ENCODE measurements at places on chromosomes 12 and 14.

DNA sequence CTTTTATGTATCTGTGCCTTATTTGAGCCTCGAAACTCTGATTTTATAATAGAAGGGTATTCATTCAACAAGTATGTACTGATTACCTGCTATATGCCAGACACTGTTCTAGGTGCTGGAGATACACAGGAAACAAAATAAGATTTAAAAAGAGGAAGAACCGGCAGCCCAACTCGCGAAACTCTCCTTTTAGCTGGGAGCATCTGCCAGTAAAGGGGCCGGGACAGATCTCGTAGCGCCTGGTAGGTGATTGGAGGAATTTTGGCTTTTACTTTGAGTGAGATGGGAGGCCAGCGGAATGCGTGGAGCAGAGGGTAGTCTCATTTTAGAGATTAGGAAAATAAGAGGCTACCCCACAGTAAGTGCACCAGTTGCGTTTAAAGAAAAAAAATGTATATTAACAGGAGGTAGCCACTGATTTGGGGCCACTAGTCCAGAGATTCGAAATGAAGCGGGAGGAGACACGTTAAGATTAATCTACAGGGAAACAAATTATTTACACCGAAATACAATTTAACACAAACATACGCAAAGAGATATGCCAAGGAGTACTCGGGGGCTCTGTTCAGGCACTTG is 520 bp upstream of the MON2 start:
- DNase-seq: peak; percentile 23

DNA sequence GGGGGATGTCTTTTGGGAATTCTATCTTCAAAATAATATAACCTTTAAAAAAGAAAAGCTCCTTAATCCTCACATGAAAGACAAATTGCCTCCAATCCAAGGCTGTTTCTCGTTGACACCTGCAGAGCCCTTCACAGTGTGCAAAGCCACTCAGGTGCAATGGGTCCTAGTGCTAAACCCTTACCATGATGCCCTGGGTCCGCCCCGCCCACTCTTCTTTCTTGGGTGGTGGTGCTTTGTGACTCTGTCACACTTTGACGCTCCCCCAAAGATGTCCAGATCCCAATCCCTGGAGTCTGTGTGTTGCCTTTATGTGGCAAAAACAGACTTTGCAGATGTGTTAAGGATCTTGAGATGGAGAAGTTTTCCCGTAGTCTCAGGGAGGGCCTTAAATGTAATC is 29.7 kb downstream of the CLMN start:
- DNase-seq: no peak

- DNase-seq: no peak
Measured at GRCh38 chr14:69610874-69611171, 573 bp upstream of the SUSD6 start.

GRCh38 chr12:7601406-7601805 is 64.3 kb downstream of the APOBEC1 start:
- no peak for DNase-seq

GRCh38 chr12:93154753-93155480 is 222.8 kb upstream of the NUDT4 start:
- no peak for DNase-seq

DNA sequence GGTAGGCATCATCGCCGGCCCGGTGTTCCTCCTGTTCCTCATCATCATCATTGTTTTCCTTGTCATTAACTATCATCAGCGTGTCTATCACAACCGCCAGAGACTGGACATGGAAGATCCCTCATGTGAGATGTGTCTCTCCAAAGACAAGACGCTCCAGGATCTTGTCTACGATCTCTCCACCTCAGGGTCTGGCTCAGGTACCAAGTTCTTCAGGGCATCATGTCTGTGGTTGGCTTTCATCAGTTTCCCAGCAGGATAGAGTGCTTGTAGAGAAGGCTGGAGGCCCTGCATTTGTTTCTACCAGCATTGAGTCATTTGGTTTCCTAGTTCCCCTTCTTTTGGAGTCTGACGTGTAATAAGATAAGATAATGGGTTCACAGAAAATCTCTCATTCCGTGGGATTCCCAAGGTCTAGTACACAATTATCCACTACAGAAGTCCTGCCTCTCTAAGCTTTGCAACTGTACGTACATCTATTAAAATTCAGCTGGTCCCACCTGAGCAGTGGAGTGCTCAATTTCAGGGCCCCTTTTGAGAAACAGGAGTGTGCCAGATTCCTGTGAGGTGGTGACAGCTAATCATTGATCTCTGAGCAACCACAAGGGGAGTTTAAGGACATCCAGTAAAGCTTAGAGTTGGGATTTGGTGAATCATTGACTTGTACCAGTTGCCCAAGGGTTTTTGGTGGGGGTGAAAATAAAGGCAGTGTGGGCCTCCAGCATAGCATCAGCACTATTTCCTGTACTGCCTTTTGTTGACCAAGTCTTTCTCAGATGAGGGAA is 25.1 kb downstream of the ACVR1B start:
- DNase-seq: no peak

GRCh38 chr14:90900476-90901083 is 84.3 kb upstream of the TTC7B start:
- DNase-seq: no peak

DNA sequence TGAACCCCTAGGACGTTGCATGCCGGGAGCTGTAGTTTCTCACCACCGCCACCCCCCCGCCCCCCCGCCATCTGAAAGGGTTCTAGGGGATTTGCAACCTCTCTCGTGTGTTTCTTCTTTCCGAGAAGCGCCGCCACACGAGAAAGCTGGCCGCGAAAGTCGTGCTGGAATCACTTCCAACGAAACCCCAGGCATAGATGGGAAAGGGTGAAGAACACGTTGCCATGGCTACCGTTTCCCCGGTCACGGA is 501 bp upstream of the HSP90B1 start:
- DNase-seq: no peak

DNA sequence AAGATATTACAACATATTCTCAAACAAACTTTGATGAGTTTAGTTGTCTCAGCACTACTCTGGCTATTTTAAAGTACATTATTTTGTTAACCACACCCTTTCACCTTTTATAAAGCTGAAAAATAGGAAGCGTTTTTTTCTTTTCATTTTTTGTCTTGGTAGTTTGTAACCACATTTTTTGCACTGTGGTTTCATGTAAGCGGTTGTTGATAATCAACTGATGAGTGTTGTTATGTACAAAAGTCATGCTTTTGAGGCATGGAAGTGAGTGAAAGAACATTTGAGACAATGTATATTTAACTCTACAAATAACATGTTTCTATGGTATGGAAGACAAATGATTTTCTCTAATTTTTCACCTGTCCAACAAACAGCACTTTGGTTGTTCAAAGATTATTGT is 52.1 kb upstream of the ATP2B1 start:
- DNase-seq: no peak

GRCh38 chr12:123519141-123520001 is 14.1 kb downstream of the RILPL1 start:
- no peak for DNase-seq

GRCh38 chr14:87626266-87626665 is 366.7 kb downstream of the GALC start:
- no peak for DNase-seq

DNA sequence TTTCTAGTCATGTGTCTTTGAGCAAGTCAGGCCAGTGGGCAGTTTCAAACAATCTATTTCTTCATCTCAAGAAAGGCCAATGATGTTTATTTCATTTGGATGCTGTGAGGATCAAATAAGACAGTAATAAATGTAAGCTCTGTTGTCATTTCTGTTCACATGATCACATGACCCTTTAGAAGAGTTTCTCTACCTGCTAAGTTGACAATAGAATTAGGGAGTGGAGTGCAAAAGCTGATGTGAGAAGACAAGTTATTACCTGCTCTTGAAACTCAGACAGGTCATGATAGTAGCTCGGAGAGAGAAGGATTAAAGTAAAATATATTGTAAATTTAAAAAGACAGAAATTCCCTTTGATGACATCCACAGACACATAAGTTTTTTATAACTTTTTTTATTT is 37.3 kb upstream of the DCN start:
- no peak for DNase-seq

DNA sequence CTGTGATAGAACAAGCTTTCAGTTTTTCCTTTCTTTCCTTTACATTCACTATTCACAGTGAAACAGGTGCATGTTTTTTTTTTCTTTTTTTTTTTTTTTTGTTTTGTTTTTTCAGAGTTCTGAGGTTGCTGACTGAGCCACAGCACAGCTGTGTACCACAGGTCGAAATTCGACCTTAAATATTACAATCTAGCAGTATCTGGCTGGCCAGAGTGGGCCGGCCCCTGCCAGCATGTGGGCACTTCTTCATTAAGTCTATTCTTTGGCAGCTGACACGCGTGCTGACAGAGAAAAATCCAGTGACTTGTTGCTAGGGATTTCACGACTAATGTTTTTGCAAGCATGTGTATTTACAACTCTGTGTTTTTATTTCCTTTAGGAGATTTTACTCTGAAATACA is 33.9 kb downstream of the FBXO33 start:
- DNase-seq: no peak

GRCh38 chr12:39431797-39432196 is 11.1 kb downstream of the KIF21A start:
- DNase-seq: no peak

- DNase-seq: no peak
Measured at GRCh38 chr12:119005085-119005484, 23.7 kb downstream of the SRRM4 start.

GRCh38 chr12:68871396-68871795 is 61.6 kb downstream of the CPM start:
- no peak for DNase-seq

DNA sequence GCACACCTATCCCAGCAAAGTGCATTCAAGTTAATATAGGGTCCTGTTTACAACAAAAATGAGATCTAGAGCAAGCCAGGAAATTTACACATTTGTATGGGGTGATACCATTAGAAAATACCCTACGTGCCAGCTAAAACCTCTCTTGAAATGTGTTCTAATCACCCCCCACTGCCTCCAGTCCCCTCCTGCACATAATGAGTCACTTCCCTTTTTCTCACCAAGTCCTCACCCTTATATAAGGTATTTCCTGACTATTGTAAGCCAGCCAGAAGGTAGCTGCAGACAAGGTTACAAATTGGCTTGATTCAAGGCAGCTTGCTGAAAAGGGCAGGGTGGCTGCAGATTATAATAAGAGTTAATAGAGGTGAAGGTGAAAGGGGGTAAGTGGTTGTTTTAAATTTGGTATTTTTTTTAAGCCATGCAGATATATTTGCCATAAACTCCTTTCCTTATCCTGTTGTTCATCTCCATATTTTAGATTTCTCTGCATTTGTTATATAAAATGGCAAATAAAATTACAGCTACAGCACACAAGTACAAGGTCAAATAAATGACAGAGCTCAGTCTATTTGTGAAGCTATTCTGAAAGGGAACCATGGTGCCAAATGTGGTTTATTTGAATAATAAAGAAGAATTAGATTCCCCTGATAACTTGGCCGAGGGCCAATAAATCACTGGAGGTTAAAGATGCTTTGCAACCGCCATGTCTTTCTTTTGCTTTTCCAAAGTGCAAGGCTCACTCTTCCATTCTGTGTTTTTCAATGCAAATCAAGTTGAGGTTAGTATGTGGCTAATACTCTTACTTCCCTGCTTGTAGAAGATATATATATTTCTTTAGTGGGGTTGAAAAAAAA is 385.9 kb downstream of the EGLN3 start:
- no peak for DNase-seq

DNA sequence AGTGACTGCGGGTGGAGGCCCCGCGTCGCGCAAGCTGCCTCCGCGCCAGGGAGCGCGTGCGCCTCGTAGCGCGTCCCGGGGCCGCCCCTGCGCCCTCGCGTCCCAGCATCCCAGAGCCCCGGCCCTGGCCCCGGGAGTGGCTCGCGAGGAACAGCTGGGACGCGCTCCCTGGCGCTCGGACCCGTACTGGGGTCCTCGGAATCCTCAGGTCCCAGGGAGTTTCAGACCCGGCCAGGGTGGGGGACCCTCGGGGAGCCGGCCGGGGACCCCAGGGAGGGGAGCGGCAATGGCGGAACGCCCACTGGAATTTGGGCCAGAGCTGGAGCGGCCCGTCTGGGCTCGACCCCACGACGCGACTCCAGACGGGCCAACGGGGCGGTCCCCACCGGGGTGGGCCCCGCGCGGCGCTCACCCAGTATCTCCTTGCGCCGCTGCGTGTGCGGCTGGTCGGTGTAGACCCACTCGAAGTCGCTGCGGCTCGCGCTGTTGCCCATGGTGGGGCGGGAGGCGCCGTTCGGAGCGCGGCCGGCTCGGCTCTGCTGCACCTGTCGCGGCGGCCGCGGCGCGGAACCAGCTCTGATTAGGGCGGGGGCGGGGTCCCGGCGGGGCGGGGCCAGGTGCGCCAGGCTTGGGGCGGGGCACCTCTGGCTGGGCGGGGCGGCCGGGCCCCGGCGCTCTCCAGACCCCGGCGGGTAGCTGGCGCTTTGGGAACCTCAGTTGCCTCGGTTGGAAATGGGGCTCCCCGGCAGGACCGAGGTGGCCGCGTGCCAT is at the start of gene DEGS2:
Gene DEGS2 (minus strand): TSS at position 552 of the 771 bp plus-strand sequence. CDS start 58 bp downstream, at position 494.
- DNase-seq: no peak

DNA sequence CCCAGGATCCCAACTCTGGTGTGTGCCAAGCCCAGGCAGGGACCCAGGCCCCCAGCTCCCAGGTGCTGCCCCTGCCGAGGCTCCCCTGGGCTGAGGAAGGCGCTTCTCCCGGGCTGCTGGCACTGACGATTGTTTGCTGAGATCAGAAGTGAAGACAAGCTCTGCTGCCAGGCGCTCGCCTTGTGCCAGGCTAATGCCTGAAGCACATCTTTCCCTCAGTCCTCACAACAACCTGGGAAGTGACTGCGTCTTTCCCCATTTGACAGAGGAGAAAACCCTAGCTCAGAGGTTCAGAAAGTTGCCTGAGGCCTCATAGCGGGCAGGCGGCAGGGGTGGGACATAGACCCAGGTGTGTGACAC is 36.8 kb downstream of the ANKRD9 start:
- DNase-seq: no peak

DNA sequence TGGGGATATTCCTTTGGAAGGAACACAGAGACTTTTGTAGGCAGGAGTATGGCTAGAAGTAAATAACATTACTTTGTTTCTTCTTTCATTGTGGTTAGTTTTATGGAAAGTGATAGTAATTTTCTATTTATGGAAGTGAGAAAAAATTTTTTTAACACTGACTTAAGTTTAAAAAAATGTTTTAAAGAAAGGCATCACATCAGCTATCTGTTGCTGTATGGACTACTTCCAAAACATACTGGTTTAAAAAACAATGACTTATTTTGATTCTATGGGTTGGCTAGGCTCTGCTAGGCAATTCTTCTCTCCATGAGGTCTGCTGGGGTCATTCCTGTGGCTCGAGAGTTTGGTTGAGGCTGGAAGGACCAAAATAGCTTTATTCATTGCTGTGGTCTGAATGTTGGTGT is 31.7 kb upstream of the SLC38A2 start:
- DNase-seq: peak; percentile 40

DNA sequence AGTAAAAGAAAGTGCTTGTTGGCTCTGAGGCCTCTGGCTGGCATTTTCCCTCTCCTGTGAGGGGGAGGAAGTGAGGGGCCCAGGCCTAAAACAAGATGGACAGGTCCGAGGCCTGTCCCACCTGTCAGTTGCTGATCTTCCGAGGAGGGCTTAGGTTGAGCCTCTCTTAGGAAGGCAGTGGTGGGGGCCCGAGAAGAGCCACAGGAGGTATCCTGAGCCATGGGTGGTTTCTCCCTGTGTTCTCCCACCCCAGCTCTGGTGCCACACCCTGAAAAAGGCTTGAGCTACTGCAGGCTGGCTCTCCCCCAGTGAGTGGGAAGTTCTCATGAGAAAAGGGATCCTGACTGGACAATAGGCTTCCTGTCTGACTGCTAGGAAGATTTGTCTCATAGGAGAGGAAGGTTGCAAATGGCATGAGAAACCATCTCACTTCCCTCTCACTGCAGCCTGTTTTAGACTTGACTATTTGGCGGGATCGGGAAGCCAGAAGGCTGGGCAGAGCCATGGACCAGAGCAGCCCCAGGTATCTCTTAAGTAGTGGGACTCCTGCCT is 72.1 kb upstream of the SRSF5 start:
- no peak for DNase-seq

GRCh38 chr14:75794615-75795038 is 133.6 kb downstream of the TTLL5 start:
- no peak for DNase-seq

All from HS-27A (cell line).